ENCODE measurements at places on chromosomes 7 and 10.

- no peak for DNase-seq
Measured at GRCh38 chr7:54811041-54811845, 52.2 kb upstream of the SEC61G start.

- no peak for DNase-seq
Measured at GRCh38 chr10:30518907-30519306, 84.9 kb downstream of the MAP3K8 start.

GRCh38 chr7:111560773-111561653 lies 1.3 kb downstream of the IMMP2L start:
- DNase-seq: no peak

DNA sequence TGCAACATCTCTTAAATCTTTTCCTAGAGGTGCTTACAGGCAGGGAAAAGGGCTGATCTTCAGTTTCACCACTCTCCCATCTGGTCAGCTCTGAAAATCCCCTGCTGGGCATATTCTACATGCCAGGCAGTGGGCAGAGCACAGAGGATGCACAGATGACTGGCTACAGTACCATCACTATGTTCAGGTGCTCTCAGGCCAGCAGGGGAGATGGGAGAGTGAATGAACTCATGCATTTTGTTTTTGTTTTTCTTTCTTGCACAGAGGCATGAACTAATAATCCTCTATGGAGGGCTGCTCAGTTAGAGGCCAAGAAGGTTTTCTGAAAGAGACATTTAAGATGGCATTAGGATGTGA lies 19.3 kb downstream of the ELMO1 start:
- no peak for DNase-seq

- no peak for DNase-seq
Measured at GRCh38 chr10:128044186-128044585, 82.0 kb downstream of the MKI67 start.

DNA sequence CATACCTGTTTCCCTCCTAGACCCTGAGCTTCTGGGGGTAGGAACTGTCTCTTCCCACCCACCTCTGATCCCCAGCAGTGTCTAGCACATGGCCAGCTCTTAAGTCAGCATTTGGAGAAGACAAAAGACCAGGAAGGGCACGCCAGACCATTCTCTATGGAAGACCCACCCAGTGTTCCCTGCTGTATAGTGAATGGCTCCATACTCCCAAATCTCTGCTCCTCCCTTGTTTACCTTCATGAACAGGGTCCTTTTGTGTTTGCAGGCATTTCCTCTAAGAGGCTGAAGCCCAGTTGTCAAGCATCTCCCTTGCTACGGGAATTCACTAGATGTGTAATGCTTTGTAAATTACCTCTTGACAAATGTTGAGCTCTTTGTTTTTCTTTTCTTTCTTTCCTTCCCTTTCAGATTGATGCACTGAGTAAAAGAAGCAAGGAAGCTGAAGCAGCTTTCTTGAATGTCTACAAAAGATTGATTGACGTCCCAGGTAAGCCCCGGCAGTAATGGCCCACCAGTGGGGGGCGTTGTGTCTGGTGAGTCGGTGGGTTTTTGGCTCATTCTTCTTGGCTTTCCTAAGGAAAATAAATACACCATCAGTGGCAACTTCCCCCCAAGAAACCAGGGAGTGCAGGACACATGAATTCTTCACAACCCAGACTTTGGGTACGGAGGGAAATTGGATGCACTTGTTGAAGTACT lies 216.6 kb upstream of the SH2B2 start:
- no peak for DNase-seq

- DNase-seq: no peak
Measured at GRCh38 chr10:121873236-121873635, 54.6 kb downstream of the ATE1 start.

DNA sequence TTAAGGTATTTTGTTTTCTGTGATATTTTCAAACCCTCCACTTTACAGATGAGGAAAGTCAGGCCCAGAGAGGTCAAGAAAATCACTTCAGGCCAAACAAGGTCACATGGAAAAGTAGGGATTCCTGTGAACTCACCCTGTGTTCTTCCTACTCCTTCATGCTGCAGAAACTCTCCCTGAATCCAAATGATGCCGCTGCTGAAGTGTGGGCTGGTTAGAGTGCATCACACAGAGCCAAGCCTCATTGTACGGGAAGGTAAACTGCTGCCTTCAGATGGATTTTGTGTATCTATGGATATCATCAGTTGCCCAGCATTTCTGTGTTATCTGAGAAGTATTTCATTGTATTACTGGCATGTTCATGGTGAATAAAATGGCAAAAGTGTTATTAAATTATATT lies 75.4 kb downstream of the NRG3 start:
- DNase-seq: no peak

GRCh38 chr7:31767686-31768358 lies 80.8 kb downstream of the PPP1R17 start:
- no peak for DNase-seq

DNA sequence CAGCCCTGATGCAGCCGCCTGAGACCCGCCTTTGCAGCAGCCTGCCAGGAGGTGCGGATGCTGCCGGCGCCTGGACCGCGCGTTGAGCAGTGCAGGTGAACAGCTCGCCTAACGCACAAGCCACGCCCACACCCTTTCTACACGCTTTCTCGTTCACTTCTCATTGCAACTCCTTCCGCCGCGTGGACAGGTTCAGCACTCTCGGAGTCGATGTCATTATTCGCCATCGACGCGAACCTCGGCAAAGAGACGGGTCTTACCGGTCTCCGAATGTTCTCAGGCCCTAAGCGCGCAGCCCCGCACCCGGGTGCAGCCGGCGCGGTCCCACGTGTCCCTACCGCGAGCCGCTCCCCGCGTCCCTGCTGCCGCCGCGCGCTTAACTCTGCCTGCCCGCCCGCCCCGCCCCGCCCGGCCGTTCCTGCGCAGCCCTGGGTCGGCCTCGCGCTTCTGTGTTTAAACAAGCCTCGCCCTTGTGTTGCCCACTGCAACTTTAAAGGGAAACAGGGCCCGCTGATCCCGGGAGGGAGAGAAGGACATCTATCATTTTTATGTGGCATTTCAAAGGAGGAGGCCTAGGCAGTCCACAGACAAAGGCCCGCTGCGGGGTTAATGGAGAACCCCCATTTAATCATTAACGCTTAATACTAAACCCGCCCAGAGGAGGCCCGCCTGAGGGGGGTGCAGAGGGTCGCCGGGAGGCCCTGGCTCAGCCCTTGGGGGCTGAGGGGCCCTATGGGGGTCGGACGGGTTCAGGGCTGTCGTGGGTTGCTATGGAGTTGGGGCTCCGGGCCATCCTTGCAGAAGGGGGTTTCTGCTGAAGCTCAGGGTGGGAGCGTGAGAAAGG lies 128.5 kb downstream of the WDR11 start:
- peak; percentile 40 for DNase-seq

- no peak for DNase-seq
Measured at GRCh38 chr10:76759681-76760080, 877.9 kb downstream of the KCNMA1 start.

DNA sequence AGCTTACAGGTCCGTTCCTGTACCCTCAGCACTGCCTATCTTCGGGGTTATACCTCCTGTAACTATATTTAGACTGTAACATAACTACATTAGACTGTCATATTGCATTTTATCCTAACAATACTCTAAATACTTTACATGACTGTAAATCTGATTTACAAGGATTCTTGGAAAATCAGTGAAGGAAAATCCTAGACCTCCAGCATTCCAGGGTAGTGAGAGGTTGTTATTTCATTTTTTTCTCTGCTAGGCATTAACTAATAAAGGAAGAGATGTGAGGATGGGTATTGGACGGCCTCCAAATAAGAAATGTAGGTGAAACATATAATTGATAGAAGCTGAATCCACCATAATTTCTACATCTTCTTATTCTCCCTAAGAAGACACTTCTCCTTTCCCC lies 569.4 kb downstream of the CALN1 start:
- DNase-seq: no peak

DNA sequence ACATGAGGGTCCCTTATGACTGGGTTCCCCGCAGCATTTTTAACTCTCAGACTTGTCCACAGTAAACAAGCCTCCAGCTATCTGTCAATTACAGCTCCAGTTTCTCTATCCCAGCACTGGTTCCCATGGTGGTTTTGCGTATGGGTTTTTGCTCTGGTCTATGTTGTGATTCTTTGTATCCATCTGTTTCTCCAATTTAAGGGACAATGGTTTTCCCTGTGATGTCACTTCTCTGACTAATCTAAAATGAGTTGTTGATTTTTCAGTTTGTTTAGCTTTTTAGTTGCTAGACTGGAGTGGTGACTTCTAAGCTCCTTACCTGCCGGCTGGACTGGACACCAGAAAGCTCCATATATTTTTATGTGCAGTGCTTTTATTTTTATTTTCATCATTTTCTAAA lies 303.7 kb downstream of the INHBA start:
- DNase-seq: no peak

- no peak for DNase-seq
Measured at GRCh38 chr7:114966156-114966555, 44.3 kb downstream of the MDFIC start.

GRCh38 chr7:55477781-55478374 lies 94.4 kb downstream of the VOPP1 start:
- no peak for DNase-seq

DNA sequence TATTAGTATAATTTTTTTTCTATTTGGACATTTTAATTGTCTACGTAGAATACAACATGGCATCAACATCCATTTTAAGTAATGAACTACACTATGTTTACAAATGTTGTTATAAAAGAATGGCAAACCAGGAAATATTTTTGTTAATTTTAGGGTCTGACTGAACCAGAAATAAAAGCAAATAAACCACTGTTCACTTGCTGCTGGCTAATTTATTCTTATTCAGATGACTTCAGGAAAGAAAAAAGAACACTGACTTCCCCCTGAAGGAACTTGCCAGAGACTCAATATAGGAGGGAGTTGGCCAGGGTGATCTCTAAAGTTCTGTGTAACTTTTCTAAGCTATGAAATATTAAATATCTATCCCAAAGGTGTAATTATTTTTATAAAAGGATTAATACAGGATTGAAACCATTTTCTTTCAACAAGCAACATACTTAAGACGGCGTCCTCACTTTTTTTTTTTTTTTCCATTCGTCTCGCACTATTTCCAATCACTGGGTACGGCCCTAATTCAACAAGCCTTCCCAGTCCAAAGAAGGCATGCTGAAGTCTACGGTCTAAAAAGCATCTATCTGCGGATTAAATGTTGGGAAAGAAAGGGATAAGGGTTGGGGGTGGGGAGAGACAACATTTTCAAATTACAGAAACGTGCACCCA lies 1.2 kb downstream of the USP6NL start:
- DNase-seq: no peak

GRCh38 chr7:63789378-63790176 lies 209.1 kb upstream of the ZNF722 start:
- DNase-seq: no peak

DNA sequence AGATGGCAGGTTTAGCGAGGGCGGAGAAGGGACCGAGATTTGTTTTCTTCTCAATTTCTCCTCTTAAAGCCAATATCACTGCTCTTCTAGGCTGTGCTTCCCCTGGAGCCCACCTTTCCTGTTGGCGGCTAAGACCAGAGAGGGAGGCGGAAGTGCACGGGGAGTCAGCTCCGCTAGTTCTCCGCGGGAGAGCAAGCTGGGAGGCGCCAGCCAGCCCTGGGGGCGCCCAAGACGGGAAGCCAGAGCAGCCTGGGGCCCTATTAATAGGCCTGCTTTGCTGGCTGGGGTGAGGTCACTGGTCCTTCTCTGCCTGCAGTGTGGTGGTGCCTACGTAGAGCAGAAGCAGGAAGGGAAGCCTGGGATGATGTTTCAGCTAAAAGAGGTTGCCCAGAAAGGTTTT lies 61.6 kb downstream of the LSM5 start:
- no peak for DNase-seq

- DNase-seq: no peak
Measured at GRCh38 chr10:113059371-113059780, 109.3 kb downstream of the TCF7L2 start.

GRCh38 chr7:36474283-36475010 lies 84.8 kb downstream of the ANLN start:
- DNase-seq: no peak

DNA sequence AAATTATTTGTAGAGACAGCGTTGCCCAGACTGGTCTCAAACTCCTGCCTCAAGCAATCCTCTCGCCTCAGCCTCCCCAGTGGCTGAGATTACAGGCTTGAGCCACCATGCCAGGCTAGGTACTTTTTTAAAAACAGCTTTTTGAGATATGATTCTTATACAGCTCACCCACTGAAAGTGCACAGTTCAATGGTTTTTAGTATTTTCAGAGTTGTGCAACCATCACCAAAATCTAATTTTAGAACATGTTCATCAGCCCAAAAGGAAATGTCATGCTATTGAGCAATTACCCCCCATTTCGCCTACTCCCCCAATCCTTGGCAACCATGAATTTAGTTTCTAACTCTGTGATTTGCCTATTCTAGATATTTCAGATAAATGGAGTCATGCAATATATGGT lies 73.7 kb downstream of the EVX1 start:
- no peak for DNase-seq

DNA sequence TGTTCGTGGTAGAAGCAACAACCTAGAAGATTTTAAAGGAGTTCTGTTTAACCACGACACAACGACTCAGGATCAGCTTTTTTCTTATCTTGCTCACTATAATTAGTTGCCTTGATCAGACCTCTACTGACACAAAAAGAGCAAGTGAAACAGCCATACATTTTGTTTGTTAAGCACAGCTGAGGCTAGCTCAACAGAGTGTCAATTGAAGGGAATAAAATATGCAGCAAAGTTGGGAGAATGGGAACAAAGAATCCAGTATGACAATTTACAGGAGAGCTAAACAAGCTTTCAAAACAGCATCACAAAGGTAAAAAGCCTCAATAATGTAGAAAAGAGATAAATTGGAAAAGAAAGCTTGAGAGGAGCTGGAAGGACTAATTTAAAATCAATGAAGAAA lies 40.5 kb upstream of the HERPUD2 start:
- DNase-seq: no peak

- DNase-seq: no peak
Measured at GRCh38 chr7:135744938-135745702, 3.5 kb downstream of the FAM180A start.

GRCh38 chr7:140070546-140070945 lies 7.8 kb upstream of the PARP12 start:
- no peak for DNase-seq

- no peak for DNase-seq
Measured at GRCh38 chr7:90180649-90181048, 26.4 kb downstream of the STEAP1 start.

All from hypothalamus (tissue), 51 donors.